ENCODE measurements at places on chromosomes 1 and 21.

- no peak for DNase-seq
Measured at GRCh38 chr1:179708434-179709195, 34.5 kb upstream of the FAM163A start.

DNA sequence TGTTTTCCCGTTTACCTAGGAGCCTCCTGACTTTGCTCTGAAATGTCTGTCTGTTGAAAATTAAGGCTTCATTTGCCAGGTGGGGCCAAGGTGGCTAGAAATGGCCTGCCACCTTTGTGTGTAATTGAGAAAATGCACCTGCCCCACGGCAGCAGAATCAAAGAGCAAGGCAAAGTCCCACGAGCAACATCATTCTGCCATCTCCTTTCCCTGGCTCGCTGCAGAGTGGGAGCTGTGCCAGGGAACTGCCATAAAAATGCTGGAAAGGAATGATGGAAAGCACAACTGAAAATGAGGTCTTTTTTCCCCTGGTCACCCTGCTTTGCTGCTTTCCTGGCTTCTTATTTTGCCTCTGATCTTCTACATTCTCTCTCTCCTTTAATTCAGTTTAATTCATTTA, 5.5 kb upstream of the OLFML2B start:
- DNase-seq, result no peak

GRCh38 chr1:174243451-174244000, 84.2 kb downstream of the RABGAP1L start:
- no peak for DNase-seq

DNA sequence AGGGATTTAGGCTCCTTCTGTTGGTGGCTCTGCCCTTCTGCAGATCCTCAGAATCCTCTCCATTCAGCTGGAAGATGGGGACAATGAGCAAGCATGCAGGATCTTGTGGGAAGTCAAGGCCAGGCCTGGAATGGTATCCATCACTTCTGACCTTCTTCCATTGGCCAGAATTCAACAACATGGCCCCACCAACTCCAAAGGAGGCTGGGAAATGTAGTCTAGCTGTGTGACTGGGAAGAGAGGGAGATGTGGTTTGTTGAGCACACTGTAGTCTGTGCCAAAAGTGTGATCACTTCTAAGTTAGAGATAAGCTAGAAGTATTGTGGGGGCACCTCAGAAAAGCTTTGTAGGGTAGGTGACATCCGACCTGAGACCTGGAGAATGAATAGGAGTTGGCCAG, 60.4 kb upstream of the WNT4 start:
- DNase-seq, result no peak

DNA sequence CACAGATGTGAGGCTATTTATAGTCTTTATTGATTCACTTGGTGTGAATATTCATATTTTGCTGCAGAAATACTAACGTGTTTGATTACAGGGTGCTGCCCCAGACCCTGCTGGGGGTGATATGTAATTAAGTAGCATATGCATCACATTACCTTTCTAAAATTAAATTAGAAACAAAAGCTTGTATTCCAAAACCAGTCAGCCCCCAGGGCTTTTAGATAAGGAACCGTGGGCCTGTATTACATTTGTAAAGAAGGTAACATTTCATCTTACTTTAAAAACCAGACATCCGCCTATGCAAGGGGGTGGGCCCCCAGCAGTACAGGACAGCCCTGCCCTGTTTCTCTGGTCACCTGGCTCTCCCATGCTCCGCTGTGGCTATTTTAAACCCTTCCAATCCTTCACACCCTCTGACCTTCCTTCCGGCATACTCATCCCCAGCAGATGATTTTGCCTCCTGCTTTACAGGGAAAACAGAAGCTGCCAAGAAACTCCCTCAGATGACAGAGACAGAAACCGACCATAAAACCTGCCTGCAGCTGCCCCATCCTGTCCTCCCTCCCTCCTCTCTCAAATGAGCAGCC, 22.0 kb upstream of the KCNC4 start:
- peak; percentile 20 for DNase-seq

Measured in skeletal muscle cell (primary cell).